ENCODE measurements at places on chromosomes 11 and 22. TPM values are rescaled to one million over a fixed set of nuclear protein-coding genes. Genes with fewer than 3 reads are reported as not detected.

DNA sequence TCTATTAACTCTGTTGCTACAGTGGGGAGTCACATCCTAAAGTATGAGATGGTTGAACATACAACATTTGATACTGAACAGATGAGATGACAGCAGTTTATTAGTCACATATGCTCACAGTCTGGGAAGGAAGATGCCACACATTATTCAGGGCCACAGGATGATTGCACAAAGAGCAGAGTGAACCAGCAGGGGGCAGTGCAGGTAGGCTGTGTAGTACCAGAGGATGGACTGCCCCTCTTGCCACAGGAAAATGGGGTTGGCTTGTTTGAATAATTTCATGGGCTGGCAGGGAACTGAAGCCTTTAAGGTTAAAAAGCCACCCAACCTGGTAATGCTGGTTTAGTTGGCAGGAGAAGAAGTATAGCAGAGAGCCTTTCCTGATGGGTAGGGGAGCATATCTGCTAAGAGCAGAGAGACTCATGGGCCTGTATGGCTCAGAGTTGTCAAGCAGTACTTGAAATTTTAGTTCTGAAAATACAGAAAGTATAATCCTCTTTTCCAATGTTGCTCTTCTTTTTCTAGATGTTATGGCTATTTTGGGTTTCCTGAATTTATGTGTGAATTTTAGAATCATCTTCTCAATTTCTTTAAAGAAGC lies 180.4 kb upstream of the B3GAT1 start:
- no peak for DNase-seq

Gene GRAMD1B
- polyA plus RNA-seq = 5.4 TPM

- no peak for DNase-seq
These were observed 213.0 kb upstream of the NARS2 start for GRCh38 chr11:78787696-78788095.

Gene OR52H1
- polyA plus RNA-seq = not detected

- no peak for DNase-seq
These were observed 45.4 kb downstream of the OR4C46 start for GRCh38 chr11:54558407-54558806.

GRCh38 chr22:25510876-25511275 lies 53.6 kb upstream of the GRK3 start:
- DNase-seq = no peak

Gene SEC14L6
- polyA plus RNA-seq = 2.2 TPM

GRCh38 chr11:284105-285020 lies 4.6 kb upstream of the PGGHG start:
- peak; percentile 47 for DNase-seq

Gene CCDC87
- polyA plus RNA-seq = 0.10 TPM

GRCh38 chr11:124748100-124748418 lies 4.0 kb downstream of the VSIG2 start:
- DNase-seq = no peak

Gene OR51M1
- not detected for polyA plus RNA-seq

- DNase-seq = no peak
These were observed 358.3 kb upstream of the ARHGAP42 start for GRCh38 chr11:100328626-100329340.

DNA sequence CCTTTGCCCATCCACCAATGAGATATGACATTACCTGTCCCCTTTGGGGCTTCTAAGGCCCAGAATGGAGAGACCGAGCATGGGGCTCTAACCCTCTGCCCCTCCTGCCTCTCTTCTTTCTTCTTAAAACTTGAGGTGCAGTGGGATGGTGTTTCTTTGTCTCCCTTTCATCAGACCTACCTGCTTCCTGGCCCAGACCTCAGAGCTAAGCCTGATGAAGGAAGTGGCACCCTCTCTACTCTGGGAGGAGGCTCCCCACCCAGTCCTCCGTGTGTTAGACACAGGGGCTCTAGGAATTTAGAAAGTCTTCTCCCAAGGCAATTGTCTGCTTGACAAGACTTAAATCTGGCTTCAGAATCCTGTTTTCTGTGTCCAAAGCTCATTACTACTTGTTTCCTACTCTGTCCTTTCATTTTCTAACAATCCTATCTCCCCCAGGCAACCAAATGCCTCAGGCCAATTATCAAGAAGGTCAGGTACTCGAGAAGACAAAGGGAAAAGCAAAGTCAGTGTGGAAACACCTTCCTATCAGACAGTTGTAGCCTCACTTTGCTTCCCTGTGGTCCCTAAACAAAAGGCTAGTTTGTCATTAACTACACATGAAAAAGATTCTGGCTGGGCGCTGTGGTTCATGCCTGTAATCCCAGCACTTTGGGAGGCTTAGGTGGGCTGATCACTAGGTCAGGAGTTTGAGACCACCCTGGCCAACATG lies 20.3 kb upstream of the PARVA start:
- DNase-seq = no peak

DNA sequence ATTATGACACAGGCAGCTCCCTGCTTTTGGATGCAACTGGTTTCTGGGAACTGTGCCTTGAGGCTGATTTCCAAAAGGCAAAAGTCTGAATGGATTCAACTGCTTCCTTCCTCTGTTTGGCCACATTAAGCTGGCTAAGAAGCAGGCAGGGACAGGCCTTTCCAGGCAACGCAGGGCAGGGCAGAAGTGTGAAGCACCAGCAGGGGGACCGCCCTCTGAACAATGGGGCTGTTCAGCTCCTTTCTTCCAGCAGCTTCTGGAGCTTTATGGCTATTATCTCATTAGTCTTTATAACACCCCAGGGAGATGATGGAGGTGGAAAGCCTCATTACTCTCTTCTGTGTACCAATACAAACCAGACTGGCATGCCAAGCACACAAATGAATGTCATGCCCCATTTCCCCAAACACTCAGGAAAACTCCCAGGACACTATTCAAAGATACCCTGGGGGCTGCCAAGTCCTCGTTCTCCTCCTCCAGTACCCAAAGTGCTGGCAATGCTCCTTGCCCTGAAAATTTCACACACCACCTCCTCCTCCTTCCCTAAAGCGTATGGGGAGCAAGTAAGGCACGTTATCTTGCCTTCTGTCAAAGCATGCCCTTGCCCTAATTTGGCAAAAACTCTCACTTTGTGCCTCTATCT lies 21.3 kb downstream of the MORC2 start:
- DNase-seq = peak; percentile 86

- no peak for DNase-seq
These were observed 12.4 kb upstream of the MAPK11 start for GRCh38 chr22:50282361-50283155.

- DNase-seq = no peak
These were observed 10.2 kb downstream of the HTATIP2 start for GRCh38 chr11:20373568-20374209.

- DNase-seq = no peak
These were observed 109.8 kb downstream of the BCR start for GRCh38 chr22:23289851-23290724.

- no peak for DNase-seq
These were observed 147.4 kb upstream of the POU2AF2 start for GRCh38 chr11:111098091-111098490.

Gene NXPE1
- polyA plus RNA-seq = 6.3 TPM

Gene FOLR3
- polyA plus RNA-seq = not detected

Gene MARK2
- polyA plus RNA-seq = 8.2 TPM

DNA sequence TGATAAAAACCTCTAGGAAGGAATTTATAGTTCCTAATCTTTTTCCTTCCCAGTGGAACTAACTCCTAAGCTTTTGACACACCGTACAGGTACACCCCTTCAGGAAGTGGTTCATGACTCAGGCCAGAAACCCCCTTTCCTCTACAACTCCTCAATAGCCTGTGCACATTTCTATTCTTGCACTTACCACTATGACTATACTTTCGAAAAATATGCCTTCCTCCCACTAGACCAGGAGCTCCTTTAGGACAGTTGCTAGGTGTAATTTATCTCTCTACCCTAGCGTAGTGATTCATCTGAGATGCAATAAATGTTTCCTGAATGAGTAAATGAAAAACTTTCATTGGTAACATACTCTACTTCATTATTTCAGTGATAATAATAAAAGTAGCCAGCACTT lies 14.5 kb downstream of the MAP6 start:
- DNase-seq = no peak

Gene OR9Q2
- polyA plus RNA-seq = not detected

GRCh38 chr22:50206599-50206998 lies 5.8 kb downstream of the SELENOO start:
- DNase-seq = no peak

- no peak for DNase-seq
These were observed 806.7 kb downstream of the NTM start for GRCh38 chr11:132177106-132177505.

GRCh38 chr11:109112821-109113280 lies 309.1 kb upstream of the C11orf87 start:
- DNase-seq = no peak

- DNase-seq = no peak
These were observed 332.8 kb upstream of the PLET1 start for GRCh38 chr11:112593440-112593839.

GRCh38 chr11:78200553-78200952 lies 11.8 kb downstream of the USP35 start:
- DNase-seq = peak; percentile 59

Gene MS4A8
- not detected for polyA plus RNA-seq

DNA sequence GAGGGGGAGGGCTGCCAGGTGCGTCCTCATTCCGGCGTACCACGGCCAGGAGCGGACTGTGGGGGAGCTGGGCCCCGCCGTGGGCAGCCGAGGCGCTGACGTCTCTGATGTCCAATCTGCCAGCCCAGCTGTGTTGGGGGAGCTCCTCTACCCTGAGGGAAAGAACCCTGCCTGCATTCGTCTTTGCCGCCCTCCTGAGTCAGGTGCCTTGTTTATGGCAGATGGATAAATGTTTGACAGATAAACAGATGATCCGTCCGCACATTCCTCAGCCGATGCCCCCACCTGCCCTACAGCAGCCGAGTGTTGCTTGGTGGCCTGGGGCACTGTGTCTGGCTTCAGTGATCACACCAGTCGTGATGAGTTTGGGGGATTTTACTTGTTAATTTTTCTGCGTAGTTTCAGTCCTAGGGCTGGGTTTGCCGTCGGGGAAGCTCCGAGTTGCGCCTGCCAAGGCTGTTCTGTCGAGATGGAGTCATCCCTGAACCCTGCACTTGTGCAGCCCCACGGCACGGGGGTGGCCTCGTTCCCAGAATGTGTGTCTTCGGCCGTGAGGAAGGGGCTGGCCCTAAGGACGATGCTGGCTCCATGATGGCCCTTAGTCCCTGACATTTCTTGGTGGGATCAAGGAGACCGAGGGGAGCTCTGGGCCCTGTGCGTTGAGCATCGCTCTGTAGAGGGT lies 1083.9 kb downstream of the BRD1 start:
- peak; percentile 60 for DNase-seq

DNA sequence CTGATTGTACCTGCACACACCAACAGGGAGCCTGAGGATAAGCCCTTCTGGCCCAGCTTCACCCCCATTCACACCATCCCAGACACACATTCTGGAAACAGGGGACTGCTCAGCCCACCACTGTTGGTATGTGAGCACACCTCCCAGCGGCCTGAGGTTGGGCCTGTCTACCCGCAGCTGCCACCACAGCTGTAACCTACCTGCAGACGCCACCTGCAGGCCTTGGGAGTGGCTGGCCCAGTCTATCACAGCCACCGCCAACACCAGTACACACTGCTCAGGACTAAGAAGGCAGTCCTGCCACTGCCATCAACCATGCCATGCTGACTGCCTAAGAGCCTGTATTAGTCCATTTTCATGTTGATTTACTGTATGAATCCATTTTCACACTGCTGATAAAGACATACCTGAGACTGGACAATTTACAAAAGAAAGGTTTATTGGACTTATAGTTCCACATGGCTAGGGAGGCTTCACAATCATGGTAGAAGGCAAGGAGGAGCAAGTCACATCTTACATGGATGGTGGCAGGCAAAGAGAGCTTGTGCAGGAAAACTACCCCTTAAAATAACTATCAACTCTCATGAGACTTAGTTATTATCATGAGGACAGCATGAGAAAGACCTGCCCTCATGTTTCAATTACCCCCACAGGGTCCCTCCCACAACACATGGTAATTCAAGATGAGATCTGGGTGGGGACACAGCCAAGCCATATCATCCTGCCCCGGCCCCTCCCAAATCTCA lies 30.6 kb downstream of the RSF1 start:
- no peak for DNase-seq

DNA sequence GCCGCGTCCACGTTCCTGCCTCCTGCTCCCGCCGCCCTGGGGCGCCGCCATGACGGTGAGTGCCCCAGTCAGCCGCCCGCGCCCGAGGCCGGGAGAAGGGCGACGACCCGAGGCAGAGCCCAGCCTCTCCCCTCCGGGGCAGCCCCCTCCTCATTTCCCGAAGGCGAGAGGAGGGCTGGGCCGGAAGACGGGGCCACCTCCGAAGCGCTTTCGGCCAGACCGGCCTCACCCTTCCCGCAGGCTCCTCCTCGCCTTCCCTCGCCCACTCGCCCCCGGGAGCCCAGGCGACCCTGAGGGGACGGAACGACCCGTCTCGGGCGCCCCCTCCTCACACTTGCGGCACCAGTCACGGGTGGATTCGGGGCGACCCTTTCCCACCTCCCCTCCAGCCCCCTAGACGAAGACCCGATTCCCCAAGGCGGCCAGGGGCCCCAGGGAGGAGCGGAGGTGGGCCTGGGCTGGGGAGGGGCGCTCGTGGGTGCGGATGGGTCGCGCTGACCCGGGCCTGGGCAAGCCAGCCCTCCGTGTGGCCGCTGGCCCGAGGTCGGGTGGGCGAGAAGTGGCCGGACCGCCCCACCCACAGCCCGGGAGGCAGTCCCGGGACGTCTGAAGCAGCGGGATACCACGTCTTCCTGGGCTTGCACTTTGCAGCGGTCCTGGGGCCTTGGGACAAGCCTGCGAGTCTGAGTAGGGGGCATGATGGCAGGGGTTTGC lies 49.7 kb downstream of the TRIOBP start:
- DNase-seq = no peak

DNA sequence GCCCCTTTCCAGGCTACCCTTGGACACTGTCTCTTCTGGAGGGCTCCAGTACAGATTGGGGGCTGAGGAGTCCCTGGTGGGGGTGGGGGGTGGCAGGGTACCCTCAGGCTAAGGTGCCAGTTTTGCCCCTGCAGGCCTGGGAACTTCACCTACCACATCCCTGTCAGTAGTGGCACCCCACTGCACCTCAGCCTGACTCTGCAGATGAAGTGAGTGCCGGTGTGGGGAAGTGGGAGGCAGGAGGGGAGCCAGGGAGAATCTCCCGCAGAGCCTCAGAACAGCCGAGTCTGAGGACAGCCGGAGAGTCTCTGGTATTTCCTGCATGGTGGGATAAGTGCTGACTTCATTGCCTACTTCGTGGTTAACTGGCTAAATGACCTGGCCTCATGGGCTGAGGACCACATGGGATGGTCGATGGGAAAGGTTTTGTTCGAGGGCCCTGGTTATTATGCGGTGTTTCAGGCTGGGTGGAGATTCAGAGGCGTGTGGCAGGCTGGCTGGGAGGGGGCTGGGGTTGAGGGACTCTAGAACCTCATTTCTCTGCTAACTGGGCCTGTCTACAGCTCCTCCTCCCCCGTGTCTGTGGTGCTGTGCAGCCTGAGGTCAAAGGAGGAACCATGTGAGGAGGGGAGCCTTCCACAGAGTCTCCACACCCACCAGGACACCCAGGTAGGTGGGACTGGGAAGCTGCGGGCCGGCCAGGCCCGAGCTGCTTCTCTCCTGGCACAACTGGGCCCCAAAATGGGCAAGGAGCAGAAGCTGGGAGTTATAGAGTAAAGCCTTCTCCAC lies 8.5 kb downstream of the TMEM258 start:
- no peak for DNase-seq
